Umbilical cord (tissue), 2 donors: ENCODE measurements at places on chromosomes 12 and 14. TPM values are rescaled to one million over a fixed set of nuclear protein-coding genes. Genes with fewer than 3 reads are reported as not detected.

GRCh38 chr12:78674311-78675090 lies 190.1 kb upstream of the SYT1 start:
- DNase-seq, result no peak

DNA sequence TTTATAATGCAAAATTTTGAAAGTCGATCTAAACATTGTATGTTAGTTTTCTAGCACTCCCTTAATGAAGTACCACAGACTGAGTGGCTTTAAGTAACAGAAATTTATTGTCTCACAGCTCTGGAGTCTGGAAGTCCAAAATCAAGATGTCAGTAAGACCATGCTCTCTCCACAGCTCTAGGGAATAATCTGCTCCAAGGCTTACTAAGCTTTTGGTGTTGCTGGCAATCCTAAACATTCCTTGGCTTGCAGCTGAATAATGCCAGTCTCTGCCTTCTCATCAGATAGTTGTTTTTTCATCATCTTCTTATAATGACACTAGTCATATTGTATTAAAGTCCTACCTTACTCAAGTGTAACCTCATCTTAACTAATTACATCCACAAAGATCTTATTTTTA lies 102.2 kb downstream of the RASSF9 start:
- no peak for DNase-seq

DNA sequence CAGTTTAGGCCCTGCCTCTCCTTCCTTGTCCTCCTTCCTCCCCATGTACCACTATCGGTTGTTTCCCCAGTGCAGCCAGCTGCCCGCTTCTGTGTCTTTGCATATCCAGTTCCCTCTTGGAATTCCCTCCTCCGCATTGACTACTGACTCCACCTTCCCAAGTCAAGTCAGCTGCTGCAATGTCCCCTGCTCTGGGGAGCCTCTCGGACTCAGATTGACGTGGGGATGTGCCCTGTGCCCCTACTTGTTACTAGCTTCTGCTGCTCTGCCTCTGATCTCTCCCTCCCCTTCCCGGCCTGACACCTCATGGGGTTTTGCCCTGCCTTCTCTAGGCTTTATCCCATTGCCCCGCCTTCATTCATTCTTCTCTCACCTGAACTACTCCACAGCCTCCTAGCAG lies 2.1 kb upstream of the CD9 start:
- DNase-seq, result no peak

PPP4R4 gene
- total RNA-seq, result 0.72 TPM

GRCh38 chr14:90727082-90727481 lies 89.1 kb downstream of the TTC7B start:
- no peak for DNase-seq

- no peak for DNase-seq
Observed at GRCh38 chr12:40735551-40736230, 43.5 kb downstream of the CNTN1 start.
